ENCODE measurements at places on chromosomes 6 and 20.

DNA sequence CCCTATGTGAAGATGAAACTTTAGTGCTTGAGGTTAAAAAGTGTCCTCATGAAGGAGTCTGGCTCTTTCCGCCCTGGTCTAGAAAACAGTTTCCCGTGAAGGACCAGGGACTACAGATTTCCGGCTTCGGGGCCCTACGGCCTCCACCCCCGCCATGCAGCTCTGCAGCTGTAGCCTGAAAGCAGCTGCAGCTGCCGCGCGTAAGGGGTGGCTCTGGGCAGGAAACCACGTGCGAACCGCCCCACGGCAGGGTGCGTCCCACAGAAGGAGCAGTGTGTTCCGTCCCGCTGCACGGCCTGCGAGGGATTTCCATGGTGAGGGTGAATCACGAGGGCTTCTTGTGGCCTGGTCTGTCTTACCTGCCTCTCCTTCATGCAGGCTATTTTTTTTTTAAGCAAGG is 117.0 kb downstream of the ERMARD start:
- DNase-seq = no peak

DNA sequence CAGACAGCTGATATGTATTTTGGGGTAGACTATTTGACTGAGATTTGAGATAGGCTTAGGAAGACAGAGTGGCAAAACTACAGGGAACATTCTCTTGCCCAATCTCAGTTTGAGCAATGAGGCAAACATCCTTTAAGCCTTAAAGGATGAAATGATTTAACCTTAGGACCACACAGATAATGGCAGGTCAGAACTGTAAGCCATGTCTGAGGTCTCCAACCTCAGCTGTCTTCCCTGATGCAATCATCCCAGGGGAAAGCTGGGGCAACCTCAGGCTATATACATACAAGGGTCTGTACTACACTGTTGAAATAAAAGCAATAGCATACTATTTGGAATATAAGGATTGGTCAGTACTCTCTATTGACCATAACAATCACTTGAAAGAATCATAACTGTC is 83.8 kb upstream of the NUP153 start:
- DNase-seq = no peak

- no peak for DNase-seq
These were observed 333.5 kb upstream of the MAN1A1 start for GRCh38 chr6:119683031-119683430.

- no peak for DNase-seq
These were observed 166.7 kb upstream of the THEMIS start for GRCh38 chr6:128067446-128068118.

DNA sequence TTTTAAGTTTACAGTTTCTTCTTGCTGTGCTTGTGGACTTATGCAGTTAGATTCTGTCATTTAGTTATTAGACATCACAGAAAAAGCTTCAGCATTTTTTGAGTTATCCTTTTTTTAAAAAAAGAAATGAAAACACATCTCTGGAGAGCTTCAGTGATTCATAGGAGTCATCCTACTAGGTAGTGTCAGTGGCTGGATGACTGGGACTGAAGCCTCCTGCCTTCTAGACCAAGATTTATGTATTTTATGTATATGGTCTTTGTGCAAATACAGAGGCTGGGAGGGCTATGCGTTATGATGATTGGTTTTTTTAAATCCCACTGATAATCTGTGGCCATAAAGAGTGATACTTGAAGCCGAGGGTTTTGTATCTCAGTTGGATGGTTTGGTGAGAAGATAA is 125.9 kb upstream of the JAG1 start:
- DNase-seq = no peak

GRCh38 chr20:40997116-40997515 is 31.5 kb upstream of the TOP1 start:
- DNase-seq = no peak
